ENCODE measurements at places on chromosomes 16 and 17. TPM values are rescaled to one million over a fixed set of nuclear protein-coding genes. Genes with fewer than 3 reads are reported as not detected.

DNA sequence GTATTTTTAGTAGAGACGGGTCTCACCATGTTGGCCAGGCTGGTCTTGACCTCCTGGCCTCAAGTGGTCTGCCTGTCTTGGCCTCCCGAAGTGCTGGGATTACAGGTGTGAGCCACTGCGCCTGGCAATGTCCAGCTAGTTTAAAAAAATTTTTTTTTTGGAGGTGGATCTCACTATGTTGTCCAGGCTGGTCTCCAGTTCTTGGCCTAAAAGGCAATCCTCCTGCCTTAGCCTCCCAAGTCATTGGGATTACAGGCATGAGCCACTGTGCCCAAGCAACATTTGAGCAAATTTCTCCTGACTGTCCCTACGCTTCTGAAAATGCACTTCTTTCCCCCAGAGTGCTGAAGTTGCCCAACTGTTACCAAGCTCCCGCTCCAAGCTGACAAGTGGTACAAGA, 8.0 kb downstream of the MAP3K14 start:
- DNase-seq: no peak

DNA sequence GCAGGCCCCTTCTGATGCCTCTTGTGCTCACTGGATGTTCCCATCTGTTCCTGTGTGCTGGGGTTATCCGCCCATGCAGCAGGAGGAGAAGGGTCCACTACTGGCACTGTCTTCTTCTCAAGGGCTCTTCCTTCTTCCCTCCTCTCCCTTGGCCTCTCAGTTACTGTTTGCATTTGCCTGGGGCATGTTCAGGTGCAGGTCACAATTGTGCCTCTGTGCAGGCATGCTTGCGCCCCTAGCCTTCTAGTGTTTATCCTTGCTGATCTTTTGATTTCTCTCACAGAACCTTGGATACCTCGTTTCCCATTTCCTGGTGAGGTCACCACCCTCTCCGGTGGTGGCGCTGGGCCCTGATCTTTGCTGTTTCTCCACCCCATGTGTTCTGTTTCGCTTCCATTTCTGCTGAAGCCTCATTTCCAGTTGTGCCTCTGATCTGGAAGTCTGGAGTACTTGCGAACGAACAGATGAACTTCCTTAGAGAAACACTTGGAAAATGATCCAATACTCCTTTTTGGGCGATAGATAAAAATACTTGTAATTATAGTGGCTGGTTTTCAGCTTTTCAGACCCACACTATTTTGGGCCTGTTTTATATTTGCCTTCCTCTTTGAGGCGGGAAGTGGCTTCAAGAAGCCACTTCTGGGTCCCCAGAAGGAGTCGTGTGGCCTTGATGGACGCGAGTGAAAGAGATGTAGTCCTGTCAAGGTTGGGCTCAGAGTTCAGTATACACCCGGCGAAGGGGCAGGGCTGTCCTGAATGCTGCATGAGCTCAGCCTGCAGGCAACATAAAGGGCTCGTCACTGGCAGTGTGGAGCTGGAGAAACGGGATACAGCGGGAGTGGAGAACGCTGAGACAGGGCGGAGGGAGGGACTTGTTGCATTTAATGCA, 312.9 kb downstream of the SNX29 start:
- peak; percentile 21 for DNase-seq

GRCh38 chr17:64315032-64315490, 52.0 kb upstream of the TEX2 start:
- DNase-seq: peak; percentile 90

DNA sequence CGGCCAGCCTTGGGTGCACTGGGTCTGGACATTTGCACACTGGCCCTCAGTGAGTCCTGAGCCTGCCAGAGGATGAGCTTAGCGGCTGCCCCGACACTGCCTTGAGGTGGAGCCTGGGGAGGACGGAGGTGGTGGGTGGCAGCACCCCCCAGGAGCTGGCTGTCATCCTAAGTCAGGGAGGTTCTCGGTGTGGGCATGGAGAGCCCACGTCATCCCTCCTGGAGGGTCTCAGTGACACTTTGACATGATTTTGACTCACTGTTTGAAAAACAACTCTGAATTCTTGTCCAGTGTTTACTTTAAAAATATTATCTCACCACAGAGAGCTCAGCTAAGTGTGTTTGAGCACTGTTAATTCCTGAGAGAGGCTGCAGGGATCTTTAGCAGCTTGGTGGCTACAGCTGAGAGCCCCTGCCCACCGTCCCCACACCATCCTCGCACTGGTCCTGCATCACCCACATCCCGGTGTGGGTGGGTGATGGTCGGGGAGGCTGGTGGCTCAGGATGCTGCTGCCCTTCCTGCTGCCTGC, 63.1 kb downstream of the BANP start:
- no peak for DNase-seq

- DNase-seq: no peak
Observed at GRCh38 chr16:69818891-69819545, 56.9 kb downstream of the WWP2 start.

The PIRT gene
- not detected for total RNA-seq

The LMF1 gene
- total RNA-seq: 12.5 TPM

The HSPB9 gene
- total RNA-seq: not detected

The METRN gene
- 16.1 TPM for total RNA-seq

The GRB2 gene
- total RNA-seq: 93.9 TPM

The CHST5 gene
- not detected for total RNA-seq

The ZNF771 gene
- 10.3 TPM for total RNA-seq

All from endothelial cell of umbilical vein (primary cell).